MV-4-11 (cell line): ENCODE measurements at places on chromosomes 3 and 15.

DNA sequence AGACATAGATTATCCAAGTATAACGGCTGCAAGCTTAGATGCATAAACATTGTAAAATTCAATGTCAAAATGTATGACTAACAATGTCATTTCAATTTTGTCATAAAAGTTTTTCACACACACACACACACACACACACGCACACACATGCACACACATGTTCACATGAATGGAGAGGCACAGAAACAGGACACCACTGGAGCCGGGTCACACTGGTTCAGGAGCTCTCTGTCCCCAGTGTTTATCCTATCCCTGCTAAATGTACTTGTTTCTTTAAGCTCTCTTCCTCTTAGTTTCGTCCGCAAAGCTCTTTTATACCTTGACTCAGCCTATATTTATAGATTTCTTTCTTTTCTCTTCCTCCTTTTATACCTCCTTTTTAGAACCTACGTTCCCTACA lies 249.9 kb downstream of the CADPS start:
- DNase-seq, result no peak

- DNase-seq, result peak; percentile 4
Observed at GRCh38 chr15:57640930-57641682, 49.4 kb downstream of the MYZAP start.

DNA sequence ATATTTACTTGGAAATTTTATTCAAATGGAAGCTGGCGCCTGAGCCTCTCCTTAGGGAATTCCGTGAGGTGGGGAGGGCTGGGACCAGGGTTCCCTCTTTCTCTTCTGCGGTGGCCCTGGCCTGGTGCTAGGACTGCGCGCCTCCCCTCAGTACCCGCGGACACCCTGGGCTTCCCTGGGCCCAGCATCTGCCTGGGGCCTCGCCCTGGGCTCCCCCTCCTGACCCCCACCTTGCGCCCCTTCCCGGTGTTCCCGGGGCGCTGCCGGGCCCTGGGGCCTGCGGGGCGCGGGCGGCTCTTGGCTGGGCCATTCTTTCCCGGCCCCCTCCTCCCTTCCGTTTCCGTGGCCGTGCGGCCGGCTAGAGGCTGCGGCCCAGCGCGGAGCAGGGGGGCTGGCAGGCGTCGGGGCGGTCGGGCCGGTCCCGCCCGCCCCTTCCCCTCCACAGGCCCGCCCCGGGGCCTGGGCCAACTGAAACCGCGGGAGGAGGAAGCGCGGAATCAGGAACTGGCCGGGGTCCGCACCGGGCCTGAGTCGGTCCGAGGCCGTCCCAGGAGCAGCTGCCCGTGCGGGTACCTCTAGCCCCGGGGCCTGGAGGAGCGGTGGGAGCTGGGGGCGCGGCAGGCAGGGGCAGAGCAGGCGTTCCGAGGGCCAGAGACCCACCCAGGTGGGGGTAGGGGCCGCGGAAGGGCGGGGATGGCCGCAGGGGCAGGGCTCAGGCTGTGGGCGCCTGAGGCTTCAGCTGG lies at the start of gene FES:
Gene FES (plus strand): TSS at position 529 of the 743 bp plus-strand sequence. CDS start 542 bp downstream, outside the sequence.
- peak; percentile 62 for DNase-seq

DNA sequence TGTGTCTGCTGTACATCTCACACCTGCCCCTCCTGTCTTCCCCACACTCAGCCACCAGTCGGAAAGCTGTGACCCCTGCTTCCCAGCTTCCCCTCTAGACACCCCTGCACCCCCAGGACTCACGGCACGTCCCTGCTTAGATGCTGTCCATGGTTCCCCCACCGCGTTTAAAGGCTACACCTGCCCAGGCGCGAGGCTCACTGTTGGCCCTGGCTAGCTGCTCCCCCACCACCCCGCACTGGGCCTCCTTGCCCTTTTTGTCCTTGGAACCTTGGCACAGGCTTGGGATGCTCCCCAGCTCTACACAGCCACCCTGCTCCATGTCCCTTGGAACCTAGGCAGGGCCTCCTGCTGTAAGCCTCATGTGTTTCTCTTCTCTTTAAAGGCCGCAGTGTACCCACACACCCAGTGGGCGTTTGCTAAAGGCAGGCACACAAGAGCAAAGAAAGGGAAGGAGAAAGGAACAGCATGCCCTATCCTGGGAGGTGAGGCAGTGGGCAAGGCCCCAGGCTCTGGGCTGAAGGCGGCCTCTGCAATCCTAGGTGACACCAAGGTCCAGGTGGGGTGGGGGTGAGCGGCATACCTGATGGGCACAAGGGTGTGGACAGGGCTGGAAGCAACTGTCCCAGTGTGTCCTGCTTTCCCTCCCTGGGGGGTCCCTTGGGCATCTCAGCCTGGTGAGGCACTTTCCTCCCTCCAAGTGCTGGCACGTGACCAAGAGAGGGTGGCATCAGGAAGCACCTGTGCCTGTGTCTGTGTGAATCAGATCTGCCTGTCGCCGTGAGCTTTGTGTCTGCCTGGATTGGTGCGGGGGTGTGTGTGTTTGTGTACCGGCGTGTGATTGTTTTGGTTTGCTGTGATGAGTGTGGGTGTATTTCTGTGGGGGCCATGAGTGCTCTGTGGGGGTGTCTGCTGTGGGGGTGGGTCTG lies 54.4 kb downstream of the TPRA1 start:
- no peak for DNase-seq

GRCh38 chr3:112640276-112640929 lies 540 bp downstream of the CCDC80 start:
- no peak for DNase-seq

DNA sequence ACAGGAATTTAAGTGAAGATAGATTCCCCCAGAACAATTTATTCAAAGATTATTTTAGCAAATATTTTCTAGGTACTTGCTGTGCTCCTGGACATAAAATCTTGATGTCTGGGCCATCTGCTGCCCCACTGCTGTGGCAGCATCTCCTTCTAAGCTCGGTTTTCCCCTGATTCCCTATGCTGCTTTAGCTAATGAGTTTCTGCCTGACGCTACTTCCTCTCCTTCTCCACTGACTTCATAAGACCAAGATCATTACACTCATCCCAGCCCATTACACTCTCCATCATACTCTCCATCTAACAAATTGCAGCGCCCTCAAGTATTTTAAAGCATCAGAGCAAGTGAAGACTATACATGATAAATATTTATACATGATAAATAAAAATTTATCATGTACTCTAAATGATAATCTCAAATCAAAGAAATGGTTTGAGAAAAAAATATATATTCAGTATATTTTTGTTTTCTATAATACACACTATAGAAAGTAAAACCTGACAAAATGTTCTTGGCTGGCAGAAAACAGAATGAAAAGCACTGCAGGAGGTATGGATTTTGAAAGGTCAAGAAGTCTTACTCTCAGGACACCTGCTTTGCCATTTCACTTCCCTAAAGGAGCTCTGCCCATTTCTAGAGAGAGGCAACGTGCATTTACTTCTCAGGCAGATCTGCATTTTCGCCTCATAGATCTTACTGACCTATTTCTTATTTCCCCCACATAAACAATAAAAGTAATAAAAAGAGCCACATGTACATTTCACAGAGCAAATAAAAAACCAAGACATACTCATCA lies 232.0 kb downstream of the KCNMB2 start:
- DNase-seq, result no peak

- DNase-seq, result no peak
Observed at GRCh38 chr3:131082871-131083863, 56.5 kb downstream of the NEK11 start.

DNA sequence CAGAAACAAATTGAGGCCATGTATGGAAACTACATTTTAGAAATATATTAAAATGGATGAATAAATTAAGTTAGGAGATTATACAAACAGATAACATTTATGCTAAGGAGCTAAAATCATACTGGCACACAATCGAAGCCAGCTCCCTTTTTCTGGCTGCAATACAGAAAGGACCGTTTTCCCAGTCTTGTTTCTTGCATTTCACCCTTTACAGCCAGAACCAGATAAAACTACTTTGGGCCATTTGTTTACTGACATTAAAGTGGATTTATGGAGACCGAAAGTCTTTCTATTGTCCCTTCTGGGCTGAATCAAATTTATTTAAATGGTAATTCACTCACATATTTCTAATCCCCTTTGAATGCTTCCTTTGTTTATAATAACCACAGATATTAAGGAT lies 50.1 kb upstream of the CNTN3 start:
- no peak for DNase-seq

- DNase-seq, result peak; percentile 90
Observed at GRCh38 chr3:46440531-46441294, 24.0 kb downstream of the LTF start.

DNA sequence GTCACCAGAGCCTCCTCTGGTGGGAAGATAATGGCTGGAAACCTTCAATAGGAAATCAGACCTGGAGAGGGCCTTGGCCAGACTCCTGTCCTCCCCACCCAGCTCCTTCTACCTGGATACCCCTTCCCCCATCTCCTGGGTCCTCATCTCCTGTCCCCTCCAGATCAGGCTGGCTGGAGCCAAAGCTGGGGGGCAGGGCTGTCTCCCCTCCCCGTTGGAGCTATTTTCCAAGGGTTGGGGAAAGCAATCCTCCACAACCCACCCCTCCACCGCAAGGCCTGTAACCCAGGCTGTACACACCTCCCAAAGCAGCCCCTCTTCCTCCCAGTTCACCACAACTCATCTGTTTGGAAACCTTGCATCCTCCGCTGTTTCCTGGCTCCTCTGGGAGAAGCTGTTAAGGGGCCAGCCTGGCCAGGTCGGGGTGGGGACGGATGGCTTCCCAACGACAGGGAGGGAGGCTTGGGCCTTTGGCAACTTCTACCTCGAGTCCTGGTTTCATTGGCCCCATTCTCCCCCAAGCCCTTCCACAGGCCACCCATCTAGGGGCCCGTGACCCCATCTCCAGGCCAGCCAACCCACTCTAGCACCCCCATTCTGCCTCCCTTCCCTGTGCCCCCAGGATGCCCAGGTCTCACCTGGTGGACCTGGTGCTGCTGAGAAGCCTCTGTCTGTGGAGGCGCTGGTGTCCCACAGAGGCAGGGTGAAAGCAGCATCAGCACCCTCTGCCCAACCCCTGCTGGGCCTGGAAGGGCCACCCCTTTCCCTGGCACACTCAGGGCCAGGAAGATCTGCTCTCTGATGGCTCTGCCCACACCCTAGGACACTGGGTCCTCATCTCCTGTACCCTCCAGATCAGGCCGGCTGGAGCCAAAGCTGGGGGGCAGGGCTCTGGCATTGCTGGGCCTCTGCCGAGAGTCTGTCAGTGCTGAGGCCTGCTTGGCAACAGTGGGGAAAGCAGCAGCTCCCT lies 22.1 kb upstream of the GOLGA6C start:
- DNase-seq, result no peak

DNA sequence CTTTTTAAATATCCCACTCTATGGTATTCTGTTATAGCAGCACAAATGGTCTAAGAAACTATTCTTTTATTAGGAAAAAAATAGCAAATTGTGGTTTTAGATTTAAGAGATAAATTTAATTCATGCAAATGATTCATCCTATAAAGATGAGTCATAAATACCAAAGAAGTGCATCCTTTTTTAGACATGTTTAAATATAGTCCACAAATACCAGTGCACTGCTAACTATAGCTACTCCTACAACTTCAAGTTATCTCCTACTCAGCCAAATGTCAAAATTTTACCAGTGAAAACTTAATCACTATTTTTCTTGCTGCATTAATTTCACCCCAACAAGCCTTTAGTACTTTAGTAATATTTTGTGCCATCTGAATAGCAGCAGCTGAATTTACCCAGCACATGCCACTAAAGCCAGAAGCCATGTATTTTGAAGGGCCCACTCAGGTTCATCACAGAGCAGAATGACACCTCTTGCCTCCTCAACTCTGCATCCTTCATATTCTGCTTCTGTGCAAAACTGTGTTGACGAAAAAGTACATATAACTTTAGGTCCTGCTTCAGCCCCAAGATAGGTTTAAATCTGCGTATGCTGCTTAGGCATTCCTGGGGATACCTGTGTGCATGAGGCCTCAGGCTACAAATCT lies 24.9 kb downstream of the CX3CR1 start:
- DNase-seq, result peak; percentile 39

- DNase-seq, result no peak
Observed at GRCh38 chr3:66836363-66837152, 161.5 kb upstream of the KBTBD8 start.

GRCh38 chr3:23041918-23042696 lies 161.0 kb upstream of the UBE2E2 start:
- no peak for DNase-seq

DNA sequence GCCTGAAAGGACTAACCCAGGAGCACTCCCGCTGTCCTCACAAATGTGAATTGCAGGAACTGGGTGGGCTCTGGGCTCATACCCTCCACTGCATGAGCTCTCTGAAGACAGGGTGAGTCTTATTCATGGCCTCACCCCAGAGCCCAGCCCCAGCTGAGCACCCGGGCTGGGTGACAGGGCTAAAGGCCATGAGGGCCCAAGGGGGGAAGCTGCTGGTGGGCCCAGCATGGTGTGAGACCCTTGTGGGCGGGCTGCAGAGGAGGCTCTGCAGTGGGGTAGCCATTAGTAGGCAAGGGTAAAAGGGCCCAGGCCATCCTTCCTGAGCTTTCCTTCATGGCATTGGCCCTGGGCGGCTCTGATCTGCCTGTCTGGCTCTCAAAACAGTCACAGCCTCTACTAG lies 30.3 kb downstream of the SRPRB start:
- DNase-seq, result no peak

- no peak for DNase-seq
Observed at GRCh38 chr3:52317208-52318000, 1.3 kb downstream of the DNAH1 start.

DNA sequence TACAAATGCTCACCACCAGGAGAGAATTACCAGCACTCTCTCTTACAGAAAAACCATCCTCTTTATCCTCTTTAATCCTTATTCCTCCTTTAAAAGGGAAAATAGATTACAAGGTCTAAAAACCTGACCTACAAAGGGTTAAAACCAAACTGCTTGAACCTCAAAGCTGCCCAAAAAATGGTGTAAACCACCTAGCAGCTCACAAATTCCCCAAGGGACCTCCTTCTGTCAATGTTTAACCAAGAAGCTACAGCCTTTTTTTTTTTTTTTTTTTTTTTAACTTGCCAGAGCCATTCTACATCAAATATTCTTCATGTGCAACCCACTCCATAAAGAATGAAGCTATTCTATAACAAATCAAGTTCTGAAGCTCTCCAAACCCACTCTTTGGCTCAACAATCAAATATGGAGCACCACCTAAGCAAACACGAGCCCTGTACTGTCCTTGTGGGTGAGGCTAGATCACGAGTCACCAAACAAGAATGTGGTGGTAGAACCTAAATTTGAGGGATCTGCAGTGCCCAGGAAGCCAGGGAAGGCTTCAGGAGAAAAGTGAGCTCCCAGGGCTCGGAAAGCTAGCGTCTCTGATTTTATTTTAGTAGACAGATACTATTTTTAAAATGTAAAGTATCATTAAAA lies 20.1 kb downstream of the OSBPL10 start:
- DNase-seq, result no peak
